Astrocyte of the spinal cord (primary cell): ENCODE measurements at places on chromosomes 3 and 15.
A peak's percentile ranks its signal among the peaks of the same experiment; 100 is the strongest.

- DNase-seq = peak; percentile 91
Measured at GRCh38 chr3:71542521-71543370, 40.8 kb downstream of the FOXP1 start.

GRCh38 chr15:36886701-36887100 lies 213.6 kb downstream of the MEIS2 start:
- no peak for DNase-seq

DNA sequence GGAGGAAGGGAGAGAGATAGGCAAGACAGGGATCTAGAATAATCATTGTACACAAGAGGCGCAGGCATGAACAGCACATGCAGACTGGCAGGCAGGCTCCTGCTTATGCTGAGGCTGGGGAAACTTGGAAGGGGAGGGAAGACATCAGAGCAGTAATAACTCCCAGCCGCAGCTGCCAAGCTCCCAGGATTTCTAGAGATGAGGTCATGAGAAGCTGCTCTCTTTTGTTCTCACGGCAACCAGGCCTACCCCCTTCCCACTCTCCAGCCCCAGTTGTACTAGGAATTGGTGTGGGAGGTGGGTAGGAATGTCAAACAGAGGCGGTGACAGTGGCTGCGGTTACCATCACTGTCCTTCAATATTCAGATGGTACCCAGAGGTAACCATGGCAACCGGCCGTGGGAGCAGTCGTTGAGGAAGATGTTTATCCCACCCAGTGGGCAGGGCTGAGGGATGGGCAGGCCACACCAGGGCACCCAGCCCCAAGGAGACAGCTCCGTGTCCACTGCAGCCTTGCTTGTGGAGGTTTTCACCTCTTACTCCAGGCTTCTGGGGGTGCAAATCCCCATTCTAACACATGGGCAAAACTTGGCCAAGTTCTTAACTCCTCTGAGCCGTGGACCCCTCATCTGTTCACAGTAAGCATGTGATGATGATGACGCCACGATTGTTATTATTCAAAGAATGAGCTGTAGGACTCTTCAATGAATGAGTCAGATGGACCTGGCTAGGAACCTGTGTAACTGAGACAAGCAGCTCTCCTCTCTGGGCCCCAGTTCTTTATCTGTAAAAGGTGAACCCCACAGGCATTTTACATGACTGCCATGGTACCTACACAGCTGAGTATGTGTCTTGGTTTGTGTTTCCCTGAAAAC lies 360.8 kb upstream of the PROK2 start:
- peak; percentile 68 for DNase-seq

- DNase-seq = no peak
Measured at GRCh38 chr3:45398178-45398577, 9.8 kb downstream of the LARS2 start.
